ENCODE measurements at places on chromosomes 6 and 20.

DNA sequence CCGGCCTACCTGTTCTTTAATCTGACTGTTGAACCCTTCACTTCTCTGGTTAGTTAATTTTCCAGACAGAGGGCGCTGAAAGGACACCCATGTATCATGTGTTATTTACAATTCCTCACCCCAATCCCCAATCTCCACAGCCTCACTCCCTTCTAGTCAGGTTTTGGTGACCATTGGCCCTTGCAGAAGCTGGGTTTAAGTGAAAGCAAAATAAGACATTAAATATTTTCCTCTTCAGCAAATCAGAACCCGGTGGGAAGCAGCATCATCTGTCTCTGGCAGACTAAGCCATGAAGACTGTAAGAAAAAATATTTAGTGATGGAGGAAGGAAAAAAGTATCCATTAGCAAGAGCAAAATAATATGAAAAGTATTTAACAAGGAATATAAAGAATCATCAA lies 9.4 kb upstream of the HLA-DQA1 start:
- no peak for DNase-seq

DNA sequence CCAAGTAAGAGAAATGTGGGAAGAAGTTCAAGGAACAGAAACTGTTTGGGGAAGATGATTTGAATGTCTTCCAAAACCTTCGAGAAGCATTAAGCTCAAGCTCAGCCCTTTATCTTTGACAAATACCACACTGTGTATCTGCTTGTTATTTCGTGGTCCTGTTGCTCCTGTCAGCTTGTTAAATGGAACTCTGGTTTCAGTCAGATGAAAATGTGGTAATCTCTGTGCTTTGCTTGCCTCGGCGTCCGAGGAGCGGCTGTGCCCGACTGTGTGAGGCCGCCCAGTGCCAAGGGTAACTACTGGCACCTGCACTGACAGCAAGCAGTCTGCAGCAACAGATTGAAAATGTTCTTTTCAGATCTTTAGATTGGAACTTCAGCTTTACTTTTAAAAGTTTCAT lies 577.9 kb upstream of the FLRT3 start:
- no peak for DNase-seq

GRCh38 chr6:161195386-161195785 lies 78.5 kb downstream of the AGPAT4 start:
- DNase-seq = no peak

DNA sequence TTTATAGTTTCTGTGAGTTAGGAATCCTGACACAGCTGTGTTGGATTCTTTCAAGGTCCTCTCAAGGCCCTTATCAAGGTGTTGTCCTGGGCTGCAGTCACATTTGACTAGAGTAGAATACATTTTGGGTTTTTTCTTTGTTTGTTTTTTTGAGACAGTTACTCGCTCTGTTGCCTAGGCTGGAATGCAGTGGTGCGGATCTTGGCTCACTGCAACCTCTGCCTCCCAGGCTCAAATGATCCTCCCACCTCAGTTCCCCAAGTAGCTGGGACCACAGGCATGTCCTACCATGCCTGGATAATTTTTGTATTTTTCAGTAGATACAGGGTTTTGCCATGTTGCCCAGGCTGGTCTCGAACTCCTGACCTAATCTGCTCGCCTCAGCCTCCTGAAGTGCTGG lies 15.7 kb downstream of the NFYA start:
- peak; percentile 4 for DNase-seq

DNA sequence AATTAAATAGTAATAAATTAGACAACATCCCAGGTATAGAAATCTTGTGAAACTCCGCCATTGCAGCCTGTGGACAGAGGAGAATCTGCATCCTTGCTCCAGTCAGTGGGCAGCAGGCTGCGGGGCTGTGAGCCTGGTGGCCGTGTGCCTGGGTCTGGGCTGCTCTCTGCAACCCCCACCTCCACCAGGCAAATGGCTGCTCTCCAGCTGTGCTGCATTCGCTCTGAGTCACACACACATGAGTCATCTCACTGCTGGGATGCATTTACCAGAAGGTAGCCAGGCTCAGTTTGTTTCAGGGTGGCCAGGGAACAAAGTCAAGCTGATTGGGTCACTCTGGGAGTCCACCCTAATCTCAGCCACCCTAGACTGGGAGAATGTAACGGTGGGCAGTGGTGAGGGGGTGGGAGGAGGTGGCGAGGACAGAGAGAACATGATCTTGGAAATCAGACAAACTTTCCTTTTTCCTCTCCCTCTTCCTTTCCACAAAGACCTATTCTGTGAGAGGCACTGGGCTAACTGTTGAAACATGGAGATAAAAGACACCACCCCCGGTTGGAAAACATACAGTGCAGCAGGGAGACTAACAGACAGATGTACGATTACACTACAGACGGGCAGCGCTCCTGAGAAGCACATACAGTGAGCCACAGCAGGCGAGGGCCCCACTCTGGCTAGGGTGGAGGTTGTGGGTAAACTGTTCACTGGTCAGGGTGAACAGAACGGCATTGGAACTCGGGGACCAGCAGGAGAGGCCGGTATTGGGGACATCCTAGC lies 59.2 kb downstream of the TRAM2 start:
- DNase-seq = peak; percentile 100

GRCh38 chr6:98581705-98582104 lies 252.7 kb upstream of the POU3F2 start:
- DNase-seq = no peak

- DNase-seq = no peak
Observed at GRCh38 chr20:45097485-45098102, 3.3 kb downstream of the KCNS1 start.

DNA sequence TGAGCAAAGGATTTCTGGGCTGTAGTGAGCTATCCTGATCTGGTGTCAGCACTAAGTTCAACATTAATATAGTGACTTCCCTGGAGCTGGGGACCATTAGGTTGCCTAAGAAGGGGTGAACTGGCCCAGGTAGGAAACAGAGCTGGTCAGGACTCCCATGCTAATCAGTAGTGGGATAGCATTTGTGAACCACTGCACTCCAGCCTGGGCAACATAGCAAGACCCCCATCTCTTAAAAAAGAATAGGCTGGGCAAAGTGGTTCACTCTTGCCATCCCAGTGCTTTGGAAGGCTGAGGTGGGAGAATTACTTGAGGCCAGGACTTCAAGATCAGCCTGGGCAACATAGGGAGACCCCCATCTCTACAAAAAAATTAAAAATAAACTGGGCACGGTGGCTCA lies 39.3 kb downstream of the BAK1 start:
- DNase-seq = no peak

GRCh38 chr6:43698584-43699349 lies 11.2 kb upstream of the MRPS18A start:
- peak; percentile 83 for DNase-seq

- no peak for DNase-seq
Observed at GRCh38 chr6:138572885-138573284, 73.6 kb upstream of the NHSL1 start.

GRCh38 chr6:14927398-14927797 lies 318.5 kb upstream of the JARID2 start:
- DNase-seq = no peak

DNA sequence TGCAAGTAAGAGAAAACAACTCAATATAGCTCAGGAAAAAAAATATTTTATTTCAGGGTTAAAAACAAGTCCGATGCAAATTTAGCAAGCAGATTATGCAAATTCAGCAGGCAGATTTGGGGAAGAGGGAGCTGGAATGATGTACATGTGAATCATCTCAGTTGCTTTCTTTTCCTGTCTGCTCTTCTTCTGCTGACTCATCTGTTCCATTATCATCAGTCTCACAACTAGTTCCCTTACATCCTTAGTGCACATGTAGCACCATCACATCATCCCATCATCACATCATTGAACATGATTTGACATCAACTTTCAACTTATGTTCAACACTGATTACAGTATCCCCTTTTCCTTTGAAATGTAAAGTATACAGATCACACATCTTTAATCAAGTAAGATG lies 11.5 kb upstream of the DEFB113 start:
- DNase-seq = peak; percentile 14

GRCh38 chr20:21804802-21805201 lies 99.3 kb downstream of the PAX1 start:
- no peak for DNase-seq

GRCh38 chr20:45863543-45864470 lies 6.4 kb downstream of the ZSWIM3 start:
- no peak for DNase-seq

GRCh38 chr6:3334555-3334954 lies 75.8 kb downstream of the PSMG4 start:
- no peak for DNase-seq

DNA sequence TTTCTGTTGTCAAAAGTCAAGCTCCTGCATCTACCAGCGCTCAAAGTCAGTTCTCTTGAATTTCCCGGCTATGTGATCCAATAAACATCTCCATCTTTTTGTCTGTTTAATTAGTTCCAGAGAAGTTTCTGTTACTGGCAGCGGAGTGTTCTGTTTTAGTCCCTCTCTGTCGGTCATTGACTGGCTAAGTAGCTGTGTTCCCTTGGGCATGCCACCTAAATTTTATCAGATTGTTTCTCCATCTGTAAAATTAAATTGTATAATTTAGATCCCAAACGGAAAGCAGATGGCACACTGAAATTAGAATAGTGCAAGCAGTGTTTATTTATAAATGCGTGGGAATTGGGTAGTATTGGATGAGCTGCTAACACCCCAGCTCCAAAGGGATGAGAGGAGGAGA lies 29.7 kb upstream of the PRL start:
- no peak for DNase-seq

DNA sequence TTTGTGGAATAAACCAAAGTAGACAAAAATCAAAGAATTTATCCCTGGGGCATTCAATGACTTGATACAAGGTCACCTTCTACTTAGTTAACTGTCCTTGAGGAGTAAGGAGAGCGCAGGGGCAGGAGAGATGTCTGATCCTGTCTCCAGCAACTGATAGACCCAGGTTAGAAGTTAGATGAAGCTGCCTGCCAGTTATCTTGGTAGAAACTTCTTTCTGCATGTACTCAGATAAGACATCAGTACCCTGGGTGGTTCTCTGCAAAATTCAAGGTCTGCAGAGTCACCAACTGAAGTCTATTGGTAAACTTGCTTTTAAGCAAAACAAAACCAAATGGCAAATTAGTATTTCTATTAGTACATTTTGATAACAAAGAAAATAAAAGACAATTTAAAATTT lies 2.7 kb downstream of the SGK1 start:
- no peak for DNase-seq

GRCh38 chr6:64330694-64331307 lies 695.2 kb downstream of the PHF3 start:
- DNase-seq = peak; percentile 57

GRCh38 chr6:7107578-7108195 lies at the start of gene RREB1:
RREB1 (plus strand) TSS chr6:7107961; CDS start chr6:7181912, 73,951 bp downstream.
- DNase-seq = peak; percentile 90

Measured in MG63 (cell line).